ENCODE measurements at places on chromosomes 2 and 18. TPM values are rescaled to one million over a fixed set of nuclear protein-coding genes. Genes with fewer than 3 reads are reported as not detected.

Gene PARD6G
- total RNA-seq = 1.8 TPM

Gene CBLN2
- 1.1 TPM for total RNA-seq

Gene REG1A
- not detected for total RNA-seq

Gene TSGA10
- total RNA-seq = 2.7 TPM

Gene GALNT14
- total RNA-seq = 0.40 TPM

Gene TMEFF2
- 0.12 TPM for total RNA-seq

Gene CCDC85A
- total RNA-seq = 16.9 TPM

Gene PTCD3
- total RNA-seq = 96.0 TPM

Data from endothelial cell of umbilical vein (primary cell).